Forelimb muscle (tissue), 1 donor: ENCODE measurements at places on chromosomes 1 and 21. TPM values are rescaled to one million over a fixed set of nuclear protein-coding genes. Genes with fewer than 3 reads are reported as not detected.

DNA sequence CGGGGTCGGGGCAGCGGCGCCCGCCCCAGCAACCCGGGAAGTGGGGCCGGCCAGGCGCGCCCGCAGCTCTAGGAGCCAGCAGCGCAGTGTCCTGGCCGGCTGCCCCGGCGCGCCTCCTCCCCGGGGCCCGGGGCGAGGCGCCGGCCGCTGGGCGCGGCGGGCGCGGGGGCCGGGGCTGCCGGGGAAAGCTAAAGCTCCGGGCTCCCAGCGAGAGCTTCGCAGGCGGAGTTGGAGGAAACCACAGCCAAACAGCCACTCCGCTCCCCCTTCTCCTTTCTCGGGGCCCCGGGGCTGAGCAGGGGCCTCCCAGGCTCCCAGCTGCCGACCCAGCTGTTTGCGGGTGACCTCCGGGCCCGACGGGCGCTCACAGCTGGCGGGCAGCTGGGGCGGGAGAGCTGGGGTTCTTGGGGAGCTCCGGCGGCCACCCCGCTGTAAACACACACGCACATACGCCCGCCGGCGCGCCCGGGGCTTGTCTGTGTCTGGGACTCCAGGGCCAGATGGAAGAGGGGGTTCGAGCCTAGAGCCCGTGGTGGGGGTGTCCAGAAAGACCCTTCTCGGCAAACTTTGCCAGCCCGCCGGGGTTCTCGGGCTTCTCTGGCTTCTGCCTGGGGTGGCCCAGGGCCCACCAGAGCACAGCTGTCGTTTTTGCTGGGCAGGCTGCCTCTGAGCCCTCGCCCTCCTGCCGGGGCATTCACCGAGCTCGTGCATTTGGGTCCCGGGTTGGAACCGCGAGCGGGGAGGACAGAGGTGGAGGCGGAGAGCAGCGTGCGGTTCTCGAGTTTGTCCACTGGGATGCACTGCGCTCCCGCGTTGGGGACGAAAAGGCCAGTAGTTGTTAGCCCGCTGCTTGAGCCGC is 1.5 kb downstream of the AJAP1 start:
- DNase-seq = no peak

GRCh38 chr1:34739613-34740012 is 15.2 kb upstream of the GJB5 start:
- DNase-seq = no peak

GRCh38 chr1:183588827-183589226 is 1.4 kb downstream of the NCF2 start:
- no peak for DNase-seq

Gene CXADR
- 0.51 TPM for polyA plus RNA-seq

- DNase-seq = no peak
These were observed 24.8 kb upstream of the RNF19B start for GRCh38 chr1:32989160-32990050.

GRCh38 chr1:40218333-40218732 is 29.4 kb upstream of the TMCO2 start:
- DNase-seq = no peak
